Hypothalamus (tissue), 51 donors: ENCODE measurements at places on chromosomes 7 and 10.

DNA sequence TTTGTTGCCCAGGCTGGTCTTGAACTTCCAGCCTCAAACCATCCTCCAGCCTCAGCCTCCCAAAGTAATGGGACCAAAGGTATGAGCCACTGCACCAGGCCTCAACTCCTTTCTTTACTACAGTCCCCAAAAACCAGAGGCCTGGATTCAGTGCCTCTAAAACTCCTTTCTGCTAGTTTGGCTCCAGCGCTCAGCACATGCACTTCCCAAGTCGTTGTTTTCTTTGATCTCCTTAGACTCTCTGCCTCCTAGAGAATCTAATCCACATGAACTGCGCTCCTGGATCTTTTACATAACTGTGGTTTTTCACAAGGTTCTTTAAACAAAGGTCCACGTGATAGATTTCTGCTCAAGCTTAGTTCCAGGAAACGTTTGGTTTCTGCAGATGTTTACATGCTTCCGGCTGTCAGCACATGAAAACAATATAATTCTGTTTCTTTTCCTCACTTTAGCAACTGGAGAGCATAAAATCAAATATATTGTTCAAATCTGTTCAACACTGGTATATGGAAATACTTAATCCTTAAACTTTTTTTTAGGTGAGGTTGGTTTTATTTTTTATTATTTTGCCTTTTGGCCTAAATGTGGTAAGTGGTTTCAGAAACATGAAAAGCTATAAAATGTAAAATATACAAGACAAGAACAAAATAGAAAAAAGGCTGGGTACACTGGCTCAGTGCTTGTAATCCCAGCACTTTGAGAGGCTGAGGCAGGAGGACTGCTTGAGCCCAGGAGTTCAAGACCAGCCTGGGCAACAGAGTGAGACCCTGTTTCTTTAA is 270.5 kb upstream of the MKLN1 start:
- no peak for DNase-seq

DNA sequence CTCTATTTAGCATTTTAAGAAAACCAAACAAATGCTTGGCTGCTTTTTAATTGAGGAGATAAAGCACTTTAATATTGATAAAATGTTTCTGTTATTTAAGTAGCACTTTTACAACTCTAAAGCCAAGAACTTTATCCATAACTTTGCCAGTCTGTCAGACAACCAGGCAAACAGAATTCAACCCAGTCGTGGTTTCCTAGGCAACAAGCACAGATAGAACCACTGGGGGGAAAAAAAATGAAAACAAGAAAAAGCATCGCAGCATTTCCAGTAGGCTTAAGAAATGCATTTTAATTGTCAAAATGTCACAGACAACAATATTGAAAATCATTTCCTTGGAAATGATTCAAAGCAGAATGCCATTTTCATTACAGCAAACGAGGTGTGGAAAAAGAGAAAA is 323.4 kb downstream of the PARD3 start:
- DNase-seq: no peak

DNA sequence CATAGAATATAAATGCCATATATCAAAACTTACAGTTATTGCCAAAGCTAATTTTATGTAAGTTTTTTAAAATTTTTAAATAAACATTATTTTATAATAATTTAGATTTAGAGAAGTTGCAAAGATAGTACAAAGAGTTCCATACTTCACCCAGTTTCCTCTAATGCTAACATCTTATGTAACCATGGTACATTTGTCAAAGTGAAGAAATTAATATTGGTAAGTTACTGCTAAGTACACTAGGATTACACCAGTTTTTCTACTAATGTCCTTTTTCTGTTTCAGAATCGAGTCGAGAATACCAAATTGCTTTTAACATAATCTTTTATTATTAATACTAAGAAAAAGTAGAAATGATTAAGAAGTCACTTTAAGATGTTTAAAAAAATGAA is 29.2 kb downstream of the CSGALNACT2 start:
- DNase-seq: no peak

- no peak for DNase-seq
These were observed 57.8 kb downstream of the PHYHIPL start for GRCh38 chr10:59234194-59234593.

DNA sequence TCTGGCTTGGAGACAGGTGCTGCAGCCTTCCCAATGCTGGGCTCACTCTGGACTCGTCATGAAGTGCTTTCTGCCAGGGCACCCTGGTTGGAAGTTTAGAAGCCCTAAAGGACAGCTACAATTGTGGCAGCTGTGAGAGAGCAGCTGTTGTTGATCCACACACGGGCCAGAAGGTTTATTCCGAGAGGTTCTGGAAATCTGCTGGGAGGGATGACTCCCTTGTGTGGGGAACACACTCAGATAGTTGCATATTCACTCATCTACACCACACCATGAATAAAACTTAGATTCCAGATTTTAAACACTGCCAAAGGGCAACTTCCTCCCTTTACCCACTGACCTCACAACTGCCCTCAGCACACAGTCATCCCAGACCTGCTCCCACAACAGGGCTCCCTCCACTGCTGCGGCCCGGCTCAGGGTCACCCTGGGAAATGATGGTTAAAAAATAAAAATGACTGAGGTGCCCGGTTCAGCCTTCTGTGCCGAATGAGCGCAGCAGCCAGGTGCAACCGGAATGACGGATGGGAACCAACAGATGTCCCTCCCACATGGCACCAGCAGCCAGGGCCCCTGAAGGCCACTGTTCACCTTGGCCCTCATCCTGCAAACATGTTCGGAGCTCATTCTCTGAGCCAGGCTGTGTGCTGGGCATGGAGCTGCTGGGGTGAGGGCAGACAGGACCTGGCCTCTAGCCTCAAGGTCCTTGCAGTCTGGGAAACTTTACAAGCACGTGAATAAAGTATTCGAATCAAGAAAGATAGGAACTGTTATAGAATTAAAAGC is 40.2 kb downstream of the ASB13 start:
- DNase-seq: no peak
